ENCODE measurements at places on chromosomes 6 and 20.

- no peak for DNase-seq
Observed at GRCh38 chr6:135606392-135606791, 108.9 kb upstream of the AHI1 start.

DNA sequence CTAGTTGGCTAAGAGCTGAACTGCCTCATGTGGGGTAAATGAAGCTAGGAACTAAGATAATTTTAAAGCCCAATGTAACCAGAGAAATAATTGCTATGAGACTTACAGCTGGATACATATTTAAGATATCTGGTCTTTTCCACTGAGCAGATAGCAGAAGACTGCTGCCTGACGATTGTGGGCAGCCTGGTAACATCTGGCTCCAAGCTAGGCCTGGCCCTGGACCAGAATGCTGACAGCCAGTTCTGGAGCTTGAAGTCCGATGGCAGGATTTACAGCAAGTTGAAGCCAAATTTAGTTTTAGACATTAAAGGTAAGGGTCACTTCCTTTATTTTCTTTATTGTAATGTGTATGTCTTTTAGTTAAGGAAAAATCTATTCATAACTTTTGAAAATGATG is 65.7 kb downstream of the RTN4IP1 start:
- no peak for DNase-seq

DNA sequence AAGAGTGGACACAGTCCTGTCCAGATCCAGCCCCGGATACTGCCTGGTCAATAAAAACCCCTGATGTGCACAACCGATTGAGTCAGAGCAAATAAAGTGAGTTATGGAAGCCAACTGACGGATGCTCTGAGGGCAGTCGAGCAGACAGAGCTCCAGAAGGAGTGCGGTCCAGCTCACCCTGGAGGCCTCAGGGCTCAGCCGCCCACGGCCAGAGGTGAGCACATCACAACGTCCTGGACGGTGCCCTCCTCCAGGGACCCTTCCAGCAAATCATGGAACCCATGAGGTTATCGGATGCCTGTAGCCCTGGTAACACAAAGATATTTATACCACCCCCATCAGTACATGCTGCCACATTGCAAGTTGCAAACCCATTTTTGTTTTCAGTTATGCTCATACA is 44.0 kb upstream of the SMOC2 start:
- no peak for DNase-seq

- DNase-seq, result no peak
Observed at GRCh38 chr20:1275919-1276318, 9.8 kb downstream of the SNPH start.

- no peak for DNase-seq
Observed at GRCh38 chr6:26224940-26225847, 138.0 kb downstream of the HFE start.

- DNase-seq, result no peak
Observed at GRCh38 chr6:123821112-123821511, 17.4 kb downstream of the NKAIN2 start.

DNA sequence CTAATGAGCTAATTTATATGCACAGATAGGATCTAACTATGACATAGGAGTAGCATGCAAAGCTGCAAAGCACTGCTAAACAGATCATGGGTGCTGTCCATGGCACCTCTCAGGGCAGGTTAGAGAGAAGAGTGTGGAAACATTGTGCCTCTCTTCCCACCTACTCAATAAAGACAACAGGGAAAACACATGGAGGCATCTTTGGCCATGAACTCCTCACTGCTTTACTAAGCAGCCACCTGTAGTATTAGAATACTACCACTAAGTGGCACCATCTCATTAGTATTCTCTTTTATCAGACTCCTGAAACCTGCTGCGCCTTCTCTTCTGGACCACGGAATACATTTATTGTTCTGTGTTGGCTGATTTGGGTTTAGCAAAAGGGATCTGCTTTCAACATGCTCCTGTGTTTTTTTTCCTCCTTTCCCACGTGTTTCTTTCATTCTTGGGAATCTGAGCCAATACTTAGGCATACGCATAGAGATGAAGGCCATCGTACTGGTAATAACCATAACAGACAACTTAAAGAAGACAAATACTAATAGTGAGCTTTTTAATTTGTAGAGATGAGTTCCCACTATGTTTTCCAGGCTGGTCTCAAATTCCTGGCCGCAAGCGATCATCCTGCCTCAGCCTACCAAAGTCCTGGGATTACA is 9.4 kb upstream of the HDDC2 start:
- peak; percentile 73 for DNase-seq

DNA sequence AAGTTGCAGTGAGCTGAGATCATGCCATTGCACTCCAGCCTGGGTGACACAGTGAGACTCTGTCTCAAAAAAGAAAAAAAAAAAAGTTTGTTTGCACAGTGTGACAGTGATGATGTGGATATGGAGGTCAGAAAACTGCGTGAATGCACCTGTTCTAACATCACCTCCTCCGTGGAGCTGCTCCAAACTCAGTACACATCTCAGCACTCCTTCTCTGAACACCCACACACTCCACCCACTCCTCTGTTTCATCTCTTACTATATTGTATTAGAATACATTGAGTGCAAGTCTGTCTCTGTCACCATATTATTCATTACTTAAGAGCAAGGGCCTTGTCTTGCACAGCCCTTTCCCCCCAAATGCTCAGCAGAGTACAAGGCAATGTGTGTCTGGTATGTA is 51.5 kb upstream of the ENPP4 start:
- no peak for DNase-seq

DNA sequence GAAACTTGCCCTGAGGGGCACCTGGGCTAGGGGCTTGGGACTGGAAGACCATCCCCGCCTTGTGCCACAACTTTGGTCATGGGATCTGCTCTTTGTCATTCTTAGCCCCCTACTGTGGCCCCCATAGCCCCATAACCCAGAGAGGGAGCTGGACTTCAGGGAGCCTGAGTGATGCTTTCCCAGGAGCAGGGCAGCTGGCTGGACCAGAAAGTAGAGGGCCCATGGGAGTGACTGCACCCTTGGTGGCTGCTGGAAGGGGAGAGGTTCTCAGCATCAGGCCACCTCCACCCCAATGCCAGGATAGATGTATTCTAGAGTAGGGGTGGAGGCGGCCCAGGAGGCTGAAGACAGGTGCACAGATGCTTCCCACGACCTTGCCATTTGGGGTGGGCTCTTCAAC is 5.8 kb upstream of the FAM83D start:
- DNase-seq, result no peak
